Activated T-cell treated with anti-CD3 and anti-CD28 coated beads, Interleukin-2, amount 50 U/mL, for 24 hours (primary cell): ENCODE measurements at places on chromosomes 2 and 18.

- no peak for DNase-seq
These were observed 337.4 kb upstream of the PIK3C3 start for GRCh38 chr18:41617647-41618046.

DNA sequence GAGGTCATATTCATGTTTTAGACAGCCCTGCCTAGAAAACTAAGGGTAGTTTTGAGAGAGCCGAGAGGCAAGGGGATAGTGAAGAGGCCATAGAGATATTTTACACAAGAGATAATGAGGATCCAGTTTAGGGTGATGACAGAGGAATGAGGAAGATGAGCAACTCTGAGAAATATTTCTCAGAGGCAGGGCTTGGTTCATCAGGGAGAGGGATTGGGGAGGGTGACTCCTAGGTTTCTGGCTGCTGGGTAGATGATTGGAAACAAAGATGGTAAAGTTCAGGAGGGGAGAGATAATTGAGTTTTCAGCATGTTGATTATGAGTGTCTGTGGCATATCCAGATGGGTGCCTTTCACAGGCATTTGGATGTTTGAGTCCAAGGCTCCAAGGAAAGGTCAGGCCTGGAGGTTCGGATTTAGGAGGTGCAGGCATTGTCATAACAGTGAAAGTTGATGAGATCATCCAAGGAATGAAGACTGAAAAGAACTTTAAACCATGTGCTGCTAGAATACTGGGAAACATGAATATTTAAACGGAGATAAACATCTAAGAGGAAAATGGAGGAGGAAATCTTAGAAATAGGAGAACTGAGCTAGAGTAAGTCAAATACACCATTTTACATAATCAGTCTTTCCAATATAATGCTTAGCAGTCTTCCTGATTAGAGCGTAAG, 7.4 kb downstream of the MYL12B start:
- DNase-seq, result no peak

DNA sequence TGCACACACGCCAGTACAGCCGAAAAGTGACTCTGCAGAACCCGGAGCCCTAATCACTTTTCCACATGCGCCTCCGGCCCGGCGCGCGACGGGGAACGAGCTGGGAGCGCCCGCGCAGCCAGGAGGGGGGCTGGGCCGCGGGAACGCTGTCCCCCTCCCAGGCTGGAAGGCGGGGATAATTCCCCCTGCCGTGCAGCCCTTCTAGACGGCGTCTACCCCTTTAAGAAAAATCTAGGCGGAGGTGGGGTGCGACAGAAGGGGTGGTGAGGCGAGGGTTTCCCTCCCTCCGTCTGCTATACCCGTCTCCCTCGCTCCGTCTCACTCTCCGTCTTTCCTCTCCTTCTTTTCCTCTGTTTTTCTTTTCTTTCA, 2.4 kb downstream of the CYP26B1 start:
- DNase-seq, result no peak

GRCh38 chr2:232960862-232961261, 52.2 kb downstream of the NGEF start:
- DNase-seq, result no peak

- no peak for DNase-seq
These were observed 123.0 kb downstream of the ACAA2 start for GRCh38 chr18:49690312-49690711.

DNA sequence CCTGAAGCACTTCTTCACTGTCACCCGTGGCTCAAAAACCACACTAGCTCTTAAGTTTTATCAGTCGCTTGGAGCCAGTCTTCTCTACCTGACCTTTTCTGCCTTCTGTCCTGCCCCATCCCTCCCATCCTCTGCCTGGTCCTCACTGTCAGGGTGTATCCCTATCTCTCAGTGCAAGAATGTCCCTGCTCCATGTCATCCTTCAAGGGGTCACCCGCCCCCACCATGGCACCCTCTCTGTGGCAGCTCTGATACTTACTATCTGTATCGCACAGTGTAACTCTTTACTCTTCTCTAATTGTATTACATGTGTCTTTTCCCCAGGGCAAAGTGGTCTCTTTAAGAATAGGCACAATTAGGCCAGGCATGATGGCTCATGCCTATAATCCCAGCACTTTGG, 4.4 kb downstream of the VAMP5 start:
- no peak for DNase-seq

- no peak for DNase-seq
These were observed 131.5 kb upstream of the SERTAD2 start for GRCh38 chr2:64785245-64785644.

DNA sequence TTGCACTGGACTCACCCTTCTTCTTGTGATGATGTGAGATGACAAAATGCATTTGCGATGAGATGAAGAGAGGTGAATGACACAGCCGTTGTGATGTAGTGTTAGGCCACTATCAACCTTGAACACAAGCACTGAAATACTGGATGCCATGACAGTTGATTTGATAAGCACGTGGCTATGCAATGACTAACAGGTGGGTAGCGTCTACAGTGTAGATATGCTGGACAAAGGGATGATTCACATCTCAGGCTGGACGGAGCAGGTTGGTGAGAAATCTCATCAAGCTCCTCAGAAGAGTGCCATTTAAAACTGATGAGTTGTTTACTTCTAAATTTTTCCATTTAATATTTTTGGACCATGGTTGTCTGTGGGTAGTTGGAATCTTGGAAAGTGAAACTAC, 375.8 kb upstream of the LYPD1 start:
- DNase-seq, result no peak

GRCh38 chr2:52113338-52113737, 1081.4 kb upstream of the NRXN1 start:
- no peak for DNase-seq

DNA sequence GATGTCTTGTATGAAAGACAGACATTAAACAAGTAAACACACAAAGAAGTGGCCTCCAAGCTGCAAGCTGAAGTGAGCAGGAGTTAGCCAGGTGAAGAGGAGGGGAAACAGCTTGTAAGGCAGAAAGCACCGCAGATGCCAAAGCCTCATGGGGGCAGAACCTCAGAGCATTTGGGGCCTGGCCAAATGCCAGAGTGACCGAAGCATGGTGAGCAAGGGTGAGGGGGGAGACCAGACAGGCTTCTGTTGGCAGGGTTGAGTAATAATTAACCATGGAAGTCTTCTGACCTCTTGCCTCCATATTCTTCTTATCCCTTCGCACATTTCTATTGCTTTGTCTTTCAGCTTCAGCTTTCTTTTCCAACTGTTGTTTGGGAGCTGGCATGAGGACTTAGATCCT, 5.6 kb downstream of the QPCT start:
- no peak for DNase-seq
